ENCODE measurements at places on chromosomes 4 and X. TPM values are rescaled to one million over a fixed set of nuclear protein-coding genes. Genes with fewer than 3 reads are reported as not detected.
A peak's percentile ranks its signal among the peaks of the same experiment; 100 is the strongest.

GRCh38 chrX:133598601-133599335 is 183.5 kb upstream of the GPC4 start:
- no peaks in the 10 kb centered on the region for H3K36me3 ChIP-seq
- no peak overlapping the region for H3K4me3 ChIP-seq
- H3K27ac ChIP-seq: no peak overlapping the region
- DNase-seq: no peak

DNA sequence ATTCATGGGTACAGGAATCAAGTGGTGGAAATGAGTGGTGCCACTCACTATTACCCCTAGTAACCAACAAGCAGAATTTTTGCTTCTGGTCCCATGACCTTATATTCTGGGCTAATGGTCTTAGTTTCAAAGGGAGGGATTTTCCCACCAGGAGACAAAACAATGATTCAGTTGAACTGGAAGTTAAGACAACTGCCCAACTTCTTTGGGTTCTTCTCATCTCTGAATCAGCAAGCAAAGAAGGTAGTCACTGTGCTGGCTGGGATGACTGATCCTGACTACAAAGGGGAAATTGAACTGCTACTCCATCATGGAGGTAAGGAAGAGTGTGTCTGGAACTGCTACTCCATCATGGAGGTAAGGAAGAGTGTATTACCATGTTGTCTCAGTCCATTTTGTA is 87.2 kb downstream of the IL13RA2 start:
- H3K27ac ChIP-seq: no peak overlapping the region
- no peaks in the 10 kb centered on the region for H3K36me3 ChIP-seq
- no peak overlapping the region for H3K4me3 ChIP-seq
- DNase-seq: no peak
- no peaks in the 10 kb centered on the region for H3K4me1 ChIP-seq
- H3K27me3 ChIP-seq: no peaks in the 10 kb centered on the region

GRCh38 chr4:98657531-98658286 is 702 bp downstream of the TSPAN5 start:
- no peaks in the 10 kb centered on the region for H3K27me3 ChIP-seq
- H3K36me3 ChIP-seq: no peaks in the 10 kb centered on the region
- DNase-seq: peak; percentile 30
- peaks cover 82% of the 10 kb centered on the region for H3K4me1 ChIP-seq
- peak overlapping the region; percentile 95 for H3K4me3 ChIP-seq

DNA sequence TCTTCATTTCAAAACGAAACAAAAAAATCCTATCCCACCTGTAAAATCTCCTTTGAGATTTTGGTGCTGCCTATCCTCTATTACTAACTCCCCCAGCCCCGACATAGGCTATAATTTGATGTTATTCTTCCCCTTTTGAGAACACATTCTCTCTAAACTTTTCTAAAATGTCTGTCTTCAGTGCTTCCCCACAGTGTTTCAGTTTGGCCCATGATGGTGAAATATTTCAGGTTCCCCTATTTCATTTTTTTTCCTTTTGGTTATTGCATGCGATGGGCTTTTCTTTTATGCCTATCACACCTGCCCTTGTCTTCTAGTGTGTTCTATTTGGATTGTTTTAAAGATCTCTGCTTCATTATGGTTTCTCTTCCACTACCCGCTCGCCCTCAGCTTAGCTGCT is 14.7 kb downstream of the BCORL1 start:
- no peaks in the 10 kb centered on the region for H3K36me3 ChIP-seq
- DNase-seq: no peak
- no peaks in the 10 kb centered on the region for H3K4me1 ChIP-seq
- H3K27ac ChIP-seq: no peak overlapping the region
- no peaks in the 10 kb centered on the region for H3K27me3 ChIP-seq

- H3K27ac ChIP-seq: no peak overlapping the region
- no peaks in the 10 kb centered on the region for H3K4me1 ChIP-seq
- H3K27me3 ChIP-seq: no peaks in the 10 kb centered on the region
- H3K4me3 ChIP-seq: no peak overlapping the region
- H3K36me3 ChIP-seq: no peaks in the 10 kb centered on the region
Measured at GRCh38 chr4:115969756-115970155, 856.3 kb upstream of the NDST4 start.

- no peaks in the 10 kb centered on the region for H3K27me3 ChIP-seq
- H3K36me3 ChIP-seq: no peaks in the 10 kb centered on the region
- H3K4me1 ChIP-seq: no peaks in the 10 kb centered on the region
- H3K4me3 ChIP-seq: no peak overlapping the region
- no peak for DNase-seq
- no peak overlapping the region for H3K27ac ChIP-seq
Measured at GRCh38 chrX:54745676-54746075, 52.4 kb downstream of the ITIH6 start.

- H3K36me3 ChIP-seq: no peaks in the 10 kb centered on the region
- H3K27ac ChIP-seq: no peak overlapping the region
- H3K4me3 ChIP-seq: no peak overlapping the region
- H3K27me3 ChIP-seq: no peaks in the 10 kb centered on the region
Measured at GRCh38 chr4:138775489-138775888, 240.1 kb upstream of the NOCT start.

- H3K27ac ChIP-seq: no peak overlapping the region
- H3K4me1 ChIP-seq: no peaks in the 10 kb centered on the region
- no peak overlapping the region for H3K4me3 ChIP-seq
- peaks cover 30% of the 10 kb centered on the region for H3K36me3 ChIP-seq
Measured at GRCh38 chr4:88674979-88675378, 22.6 kb downstream of the NAP1L5 start.

GRCh38 chrX:106921637-106922036 is 1.4 kb downstream of the CLDN2 start:
- H3K27ac ChIP-seq: no peak overlapping the region
- peaks cover 19% of the 10 kb centered on the region for H3K4me1 ChIP-seq
- no peaks in the 10 kb centered on the region for H3K27me3 ChIP-seq
- DNase-seq: no peak

DNA sequence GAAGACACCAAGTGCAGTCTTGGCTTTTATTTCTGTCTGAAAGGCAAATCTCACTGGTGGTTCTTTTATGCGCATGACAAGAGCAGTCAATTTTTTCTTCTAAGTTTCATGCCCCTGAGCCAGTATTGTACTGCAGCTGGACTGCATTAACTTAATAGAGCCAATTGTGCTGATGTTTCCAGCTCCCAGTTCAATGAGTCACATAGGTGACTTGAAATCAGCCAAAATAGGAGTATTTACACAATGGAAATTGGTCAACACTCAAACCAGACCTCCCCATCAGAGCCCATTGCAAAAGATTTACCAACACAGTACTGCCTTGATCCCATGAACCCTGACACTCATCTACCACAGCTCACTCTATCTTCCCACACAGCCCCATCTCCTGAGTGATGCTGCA is 100.3 kb upstream of the GUCY1A1 start:
- H3K36me3 ChIP-seq: no peaks in the 10 kb centered on the region
- no peak for DNase-seq
- no peak overlapping the region for H3K27ac ChIP-seq
- no peak overlapping the region for H3K4me3 ChIP-seq

DNA sequence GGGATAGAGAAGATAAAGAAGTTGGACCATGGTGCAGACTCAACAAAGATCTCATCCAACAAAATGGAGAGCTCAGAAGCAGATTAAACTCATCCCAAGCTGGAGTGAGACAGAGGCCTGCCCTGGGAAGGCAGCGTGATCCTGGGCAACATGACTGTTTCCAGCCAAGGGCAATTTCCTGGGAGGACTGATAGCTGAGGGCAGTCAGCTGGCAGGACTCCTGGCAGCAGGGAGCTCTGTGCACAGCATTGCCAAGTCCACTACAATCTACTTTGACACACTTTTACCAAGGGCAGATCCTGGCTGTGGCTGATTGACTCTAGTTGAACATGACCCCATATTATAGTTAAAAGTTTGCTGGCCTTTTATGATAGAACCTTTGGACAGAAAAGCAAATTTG is 357.3 kb upstream of the RASGEF1B start:
- DNase-seq: no peak
- H3K36me3 ChIP-seq: no peaks in the 10 kb centered on the region
- H3K4me3 ChIP-seq: no peak overlapping the region
- H3K27me3 ChIP-seq: no peaks in the 10 kb centered on the region
- no peaks in the 10 kb centered on the region for H3K4me1 ChIP-seq

DNA sequence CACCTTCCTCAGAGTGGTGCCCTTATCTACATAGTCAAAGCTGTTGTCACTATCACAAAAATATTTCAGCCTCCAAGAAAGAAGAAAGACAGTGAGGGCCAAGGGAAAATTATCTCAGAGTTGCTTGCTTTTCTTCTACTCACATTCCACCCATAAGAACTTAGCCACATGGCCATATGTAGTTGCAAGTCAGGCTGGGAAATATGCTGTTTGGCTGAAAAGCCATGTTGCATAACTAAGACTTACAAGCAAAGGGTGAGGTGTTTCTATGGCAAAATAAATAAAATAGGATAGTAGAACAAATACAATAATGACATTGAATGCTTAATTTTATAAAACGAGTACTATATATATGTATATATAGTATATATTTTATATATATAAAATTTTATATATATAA is 365.9 kb upstream of the PABPC4L start:
- H3K36me3 ChIP-seq: no peaks in the 10 kb centered on the region
- no peaks in the 10 kb centered on the region for H3K27me3 ChIP-seq
- H3K4me1 ChIP-seq: no peaks in the 10 kb centered on the region
- DNase-seq: no peak

GRCh38 chr4:52780206-52780605 is 29.0 kb upstream of the ERVMER34-1 start:
- H3K4me1 ChIP-seq: no peaks in the 10 kb centered on the region
- H3K27ac ChIP-seq: no peak overlapping the region
- H3K27me3 ChIP-seq: no peaks in the 10 kb centered on the region
- no peaks in the 10 kb centered on the region for H3K36me3 ChIP-seq

TCEAL2 gene
- 2.1 TPM for total RNA-seq

All from CD4-positive, alpha-beta memory T cell (primary cell).